ENCODE measurements at places on chromosomes 4 and X.
A peak's percentile ranks its signal among the peaks of the same experiment; 100 is the strongest.

- no peak for DNase-seq
Observed at GRCh38 chr4:76783836-76784235, 114.1 kb downstream of the SOWAHB start.

- DNase-seq = no peak
Observed at GRCh38 chr4:91525621-91526020, 778.1 kb upstream of the GRID2 start.

GRCh38 chrX:38886112-38886511 lies 84.9 kb downstream of the MID1IP1 start:
- no peak for DNase-seq

DNA sequence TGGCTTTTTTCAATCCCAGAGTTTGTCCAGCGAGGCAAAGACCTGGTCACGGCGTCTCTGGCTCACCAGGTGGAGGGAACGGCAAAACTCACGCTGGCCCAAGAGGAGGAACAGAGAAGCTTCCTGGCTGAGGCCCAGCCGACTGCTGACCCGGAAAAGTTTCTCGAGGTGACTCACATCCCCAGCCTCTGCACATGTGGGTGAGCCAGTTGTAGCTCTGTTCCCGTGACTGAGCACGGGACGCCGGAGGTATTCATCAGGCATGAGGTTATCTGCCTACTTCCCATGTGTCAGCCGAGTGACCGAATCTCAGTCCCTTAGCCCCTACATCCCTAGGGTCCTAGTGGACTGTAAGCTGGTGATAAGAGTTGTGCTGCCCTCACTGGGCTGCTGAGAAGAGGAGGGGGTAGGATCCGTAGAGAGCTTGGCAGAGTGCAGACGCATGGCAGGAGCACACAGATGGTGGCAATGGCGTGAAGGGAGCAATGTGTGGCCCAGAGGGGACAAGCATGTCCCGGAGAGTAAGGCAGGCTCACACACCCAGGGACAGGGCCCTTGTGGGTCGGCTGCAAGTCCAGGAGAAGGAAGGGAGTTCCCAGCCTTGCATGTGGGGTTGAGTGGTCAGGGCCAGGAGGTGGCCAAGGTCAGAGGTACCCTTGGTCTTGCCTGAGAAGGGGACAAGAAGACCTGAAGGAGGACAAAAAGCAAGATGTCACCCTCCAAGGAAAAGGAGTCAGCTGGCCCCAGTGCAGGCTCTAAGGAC lies 42.9 kb downstream of the EVC start:
- no peak for DNase-seq

DNA sequence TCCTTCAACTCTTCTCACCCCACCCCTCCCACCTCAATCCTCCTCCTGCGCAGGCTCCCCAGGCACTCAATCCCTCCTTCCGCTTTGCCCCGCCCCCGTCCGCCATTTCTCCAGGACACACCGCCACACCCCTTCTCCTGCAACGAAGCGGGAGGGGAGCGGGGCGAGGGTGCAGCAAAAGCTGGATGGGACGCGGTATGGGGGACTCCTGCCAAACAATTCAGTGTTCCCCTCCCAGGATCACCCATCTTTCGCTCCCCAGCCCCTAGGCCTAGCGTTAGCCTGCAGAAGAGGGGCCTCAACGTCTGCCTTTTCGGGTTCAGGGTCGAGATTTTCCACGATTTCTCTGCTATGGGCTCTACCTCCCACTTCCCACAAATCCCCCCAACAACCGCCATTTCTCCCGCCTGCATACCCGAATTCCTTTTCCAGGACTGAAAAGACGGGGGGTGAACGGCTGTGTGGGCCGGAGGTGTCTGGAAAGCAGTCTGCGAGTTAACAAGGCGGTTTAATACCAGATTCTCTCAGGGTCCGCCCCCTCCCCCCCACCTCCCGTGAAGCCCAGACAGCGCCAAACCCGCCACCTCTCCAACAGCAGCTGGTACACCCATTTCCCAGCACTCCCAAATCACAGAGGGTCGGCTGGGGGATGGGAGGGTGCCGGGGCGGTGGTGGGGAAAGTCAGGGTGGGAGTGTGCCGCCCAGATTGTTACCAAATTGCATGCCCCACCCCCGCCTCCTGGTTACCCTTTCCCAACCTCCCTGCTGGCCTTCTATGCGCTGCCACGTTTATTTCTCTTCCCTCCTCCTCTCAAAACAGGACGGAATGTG lies 774 bp downstream of the ARMCX2 start:
- DNase-seq = peak; percentile 7

- DNase-seq = no peak
Observed at GRCh38 chr4:14383652-14384051, 618.6 kb upstream of the CPEB2 start.

- DNase-seq = no peak
Observed at GRCh38 chr4:90234916-90235547, 107.8 kb downstream of the CCSER1 start.
